ENCODE measurements at places on chromosomes 11 and 22.

- DNase-seq = no peak
These were observed 123.9 kb downstream of the MPPED1 start for GRCh38 chr22:43535741-43536140.

DNA sequence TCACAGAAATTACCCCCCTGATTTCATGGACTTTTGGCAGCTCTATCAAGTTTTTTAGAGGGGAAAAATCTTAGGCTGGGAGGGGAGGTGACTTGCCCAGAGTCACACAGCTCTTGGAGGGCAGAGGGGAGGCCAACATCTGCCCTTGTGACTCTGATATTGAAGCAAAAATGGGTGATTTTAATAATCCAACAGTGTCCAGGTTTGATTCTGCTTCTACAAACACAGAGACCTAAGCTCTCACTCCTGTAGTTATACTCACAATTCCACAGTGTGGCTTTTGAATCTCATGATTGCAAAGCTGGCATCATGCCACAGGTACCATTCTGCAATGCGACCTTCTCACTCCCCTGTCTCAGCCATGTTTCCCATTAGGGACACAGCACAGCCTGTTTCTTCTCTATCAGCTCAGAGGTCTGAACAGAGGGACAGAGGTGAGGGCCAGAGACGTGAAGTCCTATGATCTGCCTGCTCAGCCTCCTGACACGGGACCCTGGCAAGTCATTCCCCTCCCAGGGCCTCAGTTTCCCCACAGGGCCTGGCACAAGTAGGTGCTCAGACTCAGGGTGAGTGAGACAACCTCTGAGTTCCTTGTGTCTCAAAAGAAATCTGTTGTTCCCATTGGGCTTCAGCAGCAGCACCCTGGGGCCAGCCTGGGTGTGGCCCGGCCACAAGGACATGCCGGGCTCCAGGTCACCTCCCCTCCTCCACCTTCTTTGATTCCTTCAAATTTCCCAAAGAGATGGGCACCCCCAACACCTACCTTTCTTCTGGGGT is 766 bp downstream of the APOL2 start:
- no peak for DNase-seq

GRCh38 chr11:93491973-93492372 is 51.2 kb downstream of the SMCO4 start:
- DNase-seq = no peak

DNA sequence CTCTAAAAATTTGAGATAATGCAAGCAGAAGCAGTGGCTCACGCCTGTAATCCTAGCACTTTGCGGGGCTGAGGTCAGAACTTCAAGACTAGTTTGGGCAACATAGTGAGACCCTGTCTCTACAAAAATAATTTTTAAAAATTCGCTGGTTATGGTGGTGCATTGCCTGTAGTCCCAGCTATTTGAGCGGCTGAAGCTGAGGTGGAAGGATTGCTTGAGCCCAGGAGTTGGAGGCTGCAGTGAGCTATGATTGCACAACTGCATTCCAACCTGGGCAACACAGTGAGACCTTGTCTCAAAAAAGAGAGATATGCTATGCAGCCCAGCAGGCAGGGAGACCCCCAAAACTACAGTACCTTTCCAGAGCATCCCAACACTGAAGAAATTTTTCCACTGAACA is 2.3 kb downstream of the CTSC start:
- DNase-seq = no peak

GRCh38 chr11:1389932-1390568 is at the start of gene BRSK2:
BRSK2 (plus strand) TSS chr11:1389934; CDS start chr11:1390285, 351 bp downstream.
- no peak for DNase-seq

- DNase-seq = no peak
These were observed 1.6 kb downstream of the BSX start for GRCh38 chr11:122979815-122980595.

- DNase-seq = peak; percentile 43
These were observed 9.8 kb upstream of the EIF3F start for GRCh38 chr11:7977232-7977917.

DNA sequence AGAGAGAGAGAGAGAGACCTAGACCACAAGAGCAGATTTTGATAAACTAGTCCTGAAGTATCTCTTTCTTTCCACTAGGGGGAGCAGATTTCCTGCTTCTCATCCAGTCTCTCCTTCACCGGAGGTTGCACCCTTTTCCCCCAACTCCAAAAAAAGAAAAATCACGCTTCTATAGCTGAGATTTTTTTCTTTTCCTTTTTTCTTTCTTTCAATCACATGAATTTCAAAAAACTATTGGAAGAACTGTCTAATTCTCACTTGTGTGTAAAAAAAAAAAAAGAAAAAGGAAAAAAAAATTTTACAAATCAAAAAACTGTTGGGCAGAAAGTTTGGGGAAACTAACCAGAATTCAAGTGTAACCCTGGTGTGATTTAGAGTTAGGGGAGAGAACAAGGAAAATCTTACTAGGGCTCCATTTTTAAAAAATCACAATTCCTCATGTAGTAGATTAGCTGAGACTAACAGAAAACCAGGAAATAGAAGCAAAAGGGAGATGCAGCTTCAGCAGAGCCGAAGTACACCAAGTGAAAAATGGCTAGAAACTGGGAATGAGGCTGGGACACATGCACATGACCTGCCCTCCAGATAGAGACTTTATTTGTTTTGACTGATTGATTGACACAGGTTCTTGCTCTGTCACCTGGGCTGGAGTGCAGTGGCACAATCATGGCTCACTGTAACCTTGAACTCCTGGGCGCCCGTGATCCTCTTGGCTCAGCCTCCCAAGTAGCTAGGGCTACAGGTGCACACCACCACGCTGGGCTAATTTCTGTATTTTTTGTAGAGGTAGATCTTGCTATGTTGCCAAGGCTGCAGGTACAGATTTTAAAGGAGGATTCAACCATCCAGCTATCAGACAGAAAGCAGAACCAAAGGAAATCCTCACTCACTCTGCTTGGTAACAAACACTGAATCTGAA is 27.1 kb downstream of the SDHD start:
- peak; percentile 57 for DNase-seq

GRCh38 chr11:47552056-47552565 is 821 bp downstream of the CELF1 start:
- DNase-seq = peak; percentile 42

GRCh38 chr22:40951795-40952605 is 822 bp downstream of the RBX1 start:
- no peak for DNase-seq

- no peak for DNase-seq
These were observed 66.4 kb downstream of the UBASH3B start for GRCh38 chr11:122721964-122722266.

GRCh38 chr11:63873311-63873710 is 34.4 kb downstream of the MARK2 start:
- DNase-seq = peak; percentile 35

DNA sequence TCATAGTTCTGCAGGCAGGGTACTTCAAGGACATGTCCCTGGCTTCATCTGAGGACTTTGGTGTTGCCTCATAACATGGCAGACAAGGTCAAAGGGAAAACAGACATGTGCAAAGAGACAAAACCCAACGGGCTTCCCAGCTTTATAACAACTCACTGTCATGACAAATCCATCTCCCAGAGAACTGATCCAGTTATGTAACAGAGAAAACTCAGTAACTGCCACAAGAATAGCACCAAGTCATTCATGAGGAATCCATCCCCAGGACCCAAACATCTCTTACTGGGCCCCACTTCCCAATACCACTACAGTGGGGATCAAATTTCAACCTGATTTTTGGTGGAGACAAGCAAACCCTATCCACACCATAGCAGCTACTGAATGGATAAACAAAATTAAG is 13.0 kb downstream of the OR52N4 start:
- DNase-seq = no peak

- no peak for DNase-seq
These were observed 18.2 kb downstream of the KRTAP5-6 start for GRCh38 chr11:1714908-1715885.

- DNase-seq = no peak
These were observed 59.9 kb downstream of the TRAF6 start for GRCh38 chr11:36450110-36450572.

DNA sequence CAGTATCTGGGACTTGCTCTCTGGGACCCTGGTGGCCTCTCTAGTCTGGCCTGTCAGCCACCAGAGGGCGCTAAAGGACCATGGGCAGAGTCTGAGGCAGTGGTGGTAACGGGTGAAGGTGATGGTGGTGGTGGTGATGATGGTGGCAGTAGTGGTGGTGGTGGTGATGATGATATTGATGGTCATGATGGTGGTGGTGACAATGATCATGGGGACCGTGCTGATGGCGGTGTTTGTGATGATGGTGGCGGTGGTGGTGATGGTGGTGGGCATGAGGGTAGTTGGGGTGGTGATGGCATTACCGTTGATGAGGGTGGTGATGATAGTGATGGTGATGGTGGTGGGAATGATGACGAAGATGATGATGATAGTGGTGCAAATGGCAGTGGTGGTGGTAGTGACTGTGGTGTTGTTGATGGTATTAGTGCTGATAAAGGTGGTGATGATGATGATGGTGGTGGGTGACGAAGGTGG is 16.0 kb downstream of the TRPM5 start:
- DNase-seq = no peak

DNA sequence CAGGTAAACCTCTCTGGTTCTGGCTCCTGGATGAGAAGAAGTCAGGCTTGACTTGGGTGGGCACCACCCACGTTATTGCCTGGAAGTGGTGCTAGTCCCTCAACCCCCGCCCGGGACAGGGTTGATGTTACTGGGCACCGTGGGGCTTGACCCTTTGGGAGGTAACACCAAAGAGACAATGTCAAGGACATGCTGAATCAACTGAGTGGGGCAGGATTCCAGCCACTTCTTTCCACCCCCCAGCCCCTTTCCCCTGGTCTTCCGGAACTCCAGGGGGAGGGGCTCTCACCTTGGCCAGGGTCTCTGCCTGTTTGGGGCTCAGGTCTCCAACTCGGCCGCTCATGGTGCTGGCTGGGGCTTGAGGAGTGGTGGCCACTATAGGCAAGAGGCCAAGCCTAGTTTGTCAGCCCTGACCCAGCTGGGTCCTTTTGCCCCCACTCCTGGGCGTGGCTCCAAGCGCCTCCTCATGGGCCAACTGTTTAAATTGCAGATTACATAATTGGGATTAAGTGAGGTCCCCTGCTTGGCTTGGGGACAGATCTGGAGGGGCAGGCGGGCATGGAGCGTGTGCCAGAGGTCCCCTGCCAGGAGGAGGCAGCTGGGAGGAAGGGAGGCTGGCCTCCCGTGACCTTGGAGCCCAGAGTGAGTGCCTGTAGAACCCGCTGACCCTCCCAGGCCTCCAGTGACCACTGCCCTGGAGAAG is at the start of gene SEC14L3:
TSS of gene SEC14L3 (minus strand) at position 402 of the 703 bp plus-strand sequence. CDS start at position 343, 59 bp downstream.
- no peak for DNase-seq

DNA sequence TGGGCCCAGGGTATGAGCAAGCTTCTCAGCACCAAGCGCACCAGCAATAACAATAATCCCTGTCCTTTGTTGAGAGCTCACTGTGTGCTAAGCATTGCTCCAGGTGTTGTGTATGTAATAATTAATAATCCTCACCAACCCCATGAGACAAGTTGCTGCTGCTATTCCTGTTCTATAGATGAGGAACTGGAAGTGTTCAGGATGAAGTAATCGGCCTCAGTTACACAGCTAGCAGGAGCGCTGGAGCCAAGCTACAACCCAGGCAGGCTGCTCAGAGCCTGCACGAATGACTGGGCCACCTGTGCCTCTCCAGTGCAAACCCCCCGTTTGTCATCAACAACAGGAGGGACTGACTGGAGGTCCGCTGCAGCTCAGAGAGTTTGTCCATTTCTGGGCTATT is 35.2 kb upstream of the CECR2 start:
- DNase-seq = no peak

DNA sequence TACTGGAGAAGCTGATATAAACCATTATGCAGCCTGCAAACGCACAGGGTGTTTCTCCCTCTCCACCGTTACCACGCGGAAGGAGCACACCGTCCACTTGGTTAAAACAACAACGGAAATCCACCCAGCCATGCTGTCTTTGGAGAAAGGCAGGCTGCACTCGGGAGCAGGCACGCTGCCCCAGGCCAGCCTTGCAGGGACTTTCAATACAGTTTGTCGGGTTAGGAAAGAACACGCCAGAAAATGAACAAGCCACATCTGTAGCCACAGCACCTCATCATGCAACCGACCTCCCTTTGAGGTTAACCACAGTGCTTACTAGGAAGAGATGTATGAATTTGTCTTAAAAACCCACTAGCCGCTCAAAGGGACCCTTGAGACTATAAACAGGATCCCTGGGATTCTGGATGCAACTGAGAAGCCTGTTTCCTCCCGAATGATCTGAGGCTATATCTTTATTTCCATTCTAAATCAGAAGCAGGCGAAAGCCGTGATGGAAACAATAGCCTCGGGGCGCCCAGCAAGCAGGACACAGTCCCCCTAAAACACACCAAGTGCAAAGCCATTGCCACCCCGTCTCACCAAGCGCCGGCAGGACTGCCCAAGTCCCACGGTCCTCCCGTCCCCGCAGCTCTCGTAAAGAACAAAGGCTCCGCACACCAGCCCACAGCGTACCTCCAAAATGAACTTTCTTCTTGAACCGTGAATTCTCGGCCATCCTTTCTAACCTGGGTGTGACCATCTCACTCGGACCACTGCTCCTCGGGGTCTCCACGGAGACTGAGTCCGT is 318.9 kb downstream of the CTTN start:
- DNase-seq = no peak

GRCh38 chr22:40510631-40511364 is 125.7 kb downstream of the MRTFA start:
- DNase-seq = no peak

GRCh38 chr11:119085437-119085847 is 761 bp downstream of the HMBS start:
- no peak for DNase-seq

DNA sequence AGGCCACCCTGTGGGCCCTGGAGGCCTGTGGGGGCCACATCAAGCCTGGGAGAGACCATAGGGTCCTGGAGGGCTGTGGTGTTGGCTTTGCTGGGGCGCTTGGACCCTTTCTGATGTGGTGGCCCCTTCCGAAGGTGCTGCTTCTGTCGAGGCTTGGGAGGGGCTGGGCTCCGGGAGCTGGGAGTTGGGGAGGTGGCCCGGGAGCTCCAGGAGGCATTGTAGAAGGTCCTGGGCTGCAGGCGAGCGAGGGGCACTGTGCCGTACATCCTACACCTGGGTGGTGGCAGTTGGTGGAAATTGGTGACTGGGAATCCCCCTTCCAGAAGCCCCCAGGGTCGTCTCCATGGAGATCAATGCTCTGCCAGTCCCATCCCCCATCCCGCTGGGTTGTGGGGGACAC is 2.6 kb downstream of the PLA2G3 start:
- no peak for DNase-seq

- no peak for DNase-seq
These were observed 941.6 kb upstream of the CHORDC1 start for GRCh38 chr11:91164452-91164822.

- no peak for DNase-seq
These were observed 4.9 kb upstream of the MRGPRF start for GRCh38 chr11:69017951-69018350.

GRCh38 chr22:33056690-33057089 is 1.5 kb downstream of the SYN3 start:
- DNase-seq = no peak

GRCh38 chr22:46233231-46233630 is 16.9 kb downstream of the CDPF1 start:
- peak; percentile 69 for DNase-seq
